ENCODE measurements at places on chromosomes 4 and X. TPM values are rescaled to one million over a fixed set of nuclear protein-coding genes. Genes with fewer than 3 reads are reported as not detected.

GRCh38 chrX:37906357-37906756 lies 59.0 kb upstream of the DYNLT3 start:
- DNase-seq: no peak

GRCh38 chr4:13176741-13177142 lies 307.4 kb downstream of the RAB28 start:
- no peak for DNase-seq

DNA sequence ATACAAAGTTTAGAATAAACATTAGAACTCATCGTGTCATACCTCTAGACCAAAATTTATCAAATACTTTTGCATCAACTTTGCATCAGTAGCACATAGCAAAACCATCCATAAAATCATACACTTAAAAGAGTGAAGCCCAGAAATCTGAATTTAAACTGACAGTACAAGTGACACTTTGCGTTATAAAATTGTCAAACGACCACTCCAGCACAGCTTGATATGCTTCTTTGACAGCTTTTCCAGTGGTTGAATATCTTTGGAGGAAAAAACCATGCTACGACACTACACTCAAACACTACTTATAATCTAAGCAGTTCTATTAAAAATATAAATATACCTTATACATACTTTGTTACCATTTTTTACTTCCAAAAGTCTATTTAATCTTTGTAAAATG lies 1644.4 kb downstream of the STIM2 start:
- DNase-seq: no peak

DNA sequence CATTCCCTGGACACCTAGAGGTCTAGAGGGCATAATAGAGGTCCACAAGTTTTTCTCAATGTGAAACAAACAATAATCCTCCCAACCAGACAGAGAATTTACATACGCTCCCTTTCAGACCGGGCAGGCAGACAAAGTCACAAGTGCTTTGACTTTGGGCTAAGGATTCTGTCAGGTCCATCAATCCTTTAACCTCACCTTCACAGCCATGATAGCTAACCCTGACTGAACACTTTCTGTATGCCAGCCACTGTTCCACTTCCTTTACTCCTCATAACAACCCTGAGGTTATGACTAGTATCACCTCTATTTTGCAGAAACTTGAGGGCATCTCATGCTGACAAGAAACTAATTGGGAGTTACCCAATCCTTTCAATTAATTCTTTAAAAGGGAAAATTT lies 118.8 kb upstream of the AFF2 start:
- no peak for DNase-seq

DNA sequence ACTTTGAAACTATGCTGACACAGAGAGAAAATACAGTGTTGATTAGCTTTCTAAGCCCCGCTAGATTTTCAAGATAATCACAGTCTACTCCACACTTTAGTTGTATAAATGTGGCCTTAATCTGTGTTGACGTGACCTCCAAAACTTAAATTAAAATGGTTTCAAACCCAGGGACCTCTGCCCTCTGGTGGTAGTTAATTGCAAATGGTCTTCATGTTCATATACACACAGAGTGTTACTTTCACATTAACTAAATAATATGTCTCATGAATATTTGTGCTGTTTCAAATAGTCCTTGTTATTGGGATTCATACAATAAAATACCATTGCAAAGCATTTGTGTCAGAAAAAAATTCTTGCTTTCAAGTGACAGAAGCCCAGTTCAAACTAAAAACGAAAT lies 64.3 kb downstream of the TASL start:
- no peak for DNase-seq

DNA sequence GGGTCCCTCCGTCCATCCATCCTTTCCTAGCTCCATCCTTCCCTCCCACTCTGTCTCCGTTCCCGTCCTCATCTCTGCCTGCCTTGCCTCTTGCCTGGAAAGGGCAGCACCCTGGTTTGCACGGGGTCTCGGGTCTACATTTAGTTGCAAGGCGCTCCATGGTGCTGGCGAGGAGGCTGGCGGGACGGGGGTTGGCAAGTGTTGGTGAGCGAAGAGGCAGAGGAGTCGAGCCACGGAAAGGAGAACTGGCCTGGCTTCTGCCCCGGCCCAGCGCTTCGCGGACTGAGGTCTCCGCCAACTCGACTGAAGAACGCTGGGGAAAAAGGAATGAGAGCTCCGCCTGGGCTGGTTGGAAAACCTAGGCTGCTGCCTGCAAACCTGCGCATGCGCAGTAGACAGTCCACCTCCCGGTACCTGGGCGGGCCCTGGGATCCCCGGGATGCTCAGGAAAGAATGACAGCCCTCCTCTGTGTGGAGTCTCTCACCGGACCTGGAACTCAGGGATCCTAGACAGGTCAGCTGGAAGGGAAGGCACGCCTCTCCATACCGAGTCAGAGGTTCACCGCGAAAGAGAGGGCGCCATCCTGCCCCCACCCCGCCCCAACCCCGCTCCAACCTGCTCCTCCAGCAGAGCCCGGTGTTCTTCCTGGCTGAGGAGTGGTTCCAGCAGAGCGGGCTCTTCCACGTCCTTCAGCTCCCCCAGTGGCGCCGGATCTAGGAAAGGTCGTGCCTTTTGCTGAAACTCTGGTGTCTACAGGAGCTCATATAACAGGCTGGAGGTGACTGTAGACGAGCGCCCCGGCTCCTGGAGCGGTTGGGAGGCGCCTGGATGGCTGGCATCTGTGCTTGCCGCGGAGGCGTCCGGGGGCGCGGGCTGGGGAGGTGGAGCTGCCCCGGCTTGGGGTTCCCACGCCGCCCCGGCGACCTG lies 6.0 kb downstream of the FRG2 start:
- DNase-seq: no peak

DNA sequence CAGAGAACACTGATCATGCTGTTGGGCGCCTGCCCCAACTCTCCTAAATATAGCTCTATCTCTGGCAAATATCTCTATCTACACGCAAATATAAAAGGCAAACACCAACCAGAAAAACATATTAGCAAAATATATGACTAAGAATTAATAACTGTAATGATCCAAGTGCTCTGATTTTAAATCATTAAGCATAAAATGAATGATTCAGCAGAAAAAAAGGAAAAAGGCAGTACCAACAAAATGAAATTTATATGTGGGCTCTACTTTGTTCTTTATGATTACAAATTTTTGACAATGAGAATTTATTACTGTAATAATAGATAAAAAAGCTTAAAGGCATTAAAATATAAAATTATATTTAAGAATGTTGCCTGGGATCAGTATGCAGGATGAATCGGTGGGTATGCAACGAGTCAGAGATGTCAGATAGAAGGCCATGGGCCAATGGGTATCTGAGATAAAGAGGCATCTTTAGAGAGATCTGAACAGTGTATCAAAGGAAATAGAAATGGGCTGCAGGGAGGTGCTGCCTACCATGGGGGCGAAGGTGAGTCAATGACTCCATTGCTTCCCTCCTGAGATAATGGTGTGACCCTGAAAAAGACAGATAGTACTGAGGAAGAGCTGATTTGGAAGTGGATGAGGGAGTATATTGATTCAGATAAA lies 234.8 kb downstream of the SCFD2 start:
- no peak for DNase-seq

GRCh38 chrX:43663173-43663572 lies 7.1 kb downstream of the MAOA start:
- DNase-seq: no peak

GRCh38 chr4:80434238-80434637 lies 98.7 kb downstream of the CFAP299 start:
- DNase-seq: no peak

DNA sequence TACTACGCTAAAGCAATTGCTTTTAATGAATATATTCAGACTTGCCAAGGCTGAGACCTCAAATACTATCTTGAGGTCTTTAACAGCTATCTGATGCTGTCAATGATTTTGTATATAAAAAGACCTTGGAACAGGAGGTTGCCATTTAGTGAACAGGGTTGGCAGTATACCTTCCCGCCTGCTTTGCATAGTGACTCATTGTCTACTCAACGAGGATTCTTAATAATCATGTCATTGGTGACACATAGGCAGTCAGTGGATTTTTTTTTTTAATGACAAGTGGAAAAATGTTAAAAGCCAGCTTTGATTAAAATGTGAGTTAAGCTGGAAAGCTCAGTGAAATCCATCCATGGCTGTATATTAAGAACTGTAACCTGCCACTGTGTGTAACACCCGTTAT lies 164.0 kb downstream of the ASMT start:
- DNase-seq: no peak

DNA sequence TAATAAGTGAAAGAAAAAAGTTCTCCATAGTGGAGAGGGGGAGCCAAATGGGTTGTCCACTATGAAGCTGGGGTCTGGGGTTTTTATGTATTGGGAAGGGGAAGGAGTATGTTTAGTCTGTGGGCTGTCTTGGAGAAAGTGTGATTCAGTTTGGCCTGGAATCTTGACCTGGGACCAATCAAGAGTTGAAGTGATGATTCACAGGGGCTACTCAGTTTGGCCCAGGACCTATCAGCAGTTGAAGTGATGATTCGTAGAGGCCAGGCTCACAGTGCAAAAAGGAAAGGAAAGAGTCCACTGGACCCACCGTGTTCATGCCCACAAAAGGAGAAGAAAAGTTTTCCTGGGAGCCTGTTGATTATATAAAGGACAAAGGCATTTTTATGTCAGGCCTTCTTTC lies 47.3 kb upstream of the RAB9B start:
- no peak for DNase-seq

GRCh38 chrX:123013141-123013540 lies 170.9 kb upstream of the GRIA3 start:
- DNase-seq: no peak

Gene GATA1
- total RNA-seq: 0.98 TPM

Gene TBC1D9
- 36.9 TPM for total RNA-seq

Gene ZNF630
- total RNA-seq: 6.0 TPM

Gene MAGEB17
- total RNA-seq: not detected

Gene PDE5A
- 29.7 TPM for total RNA-seq

Gene MTNR1A
- total RNA-seq: not detected

Gene CT55
- not detected for total RNA-seq

Gene PLXNB3
- total RNA-seq: 65.3 TPM

Gene VSIG4
- total RNA-seq: 61.5 TPM

Gene WNK3
- 6.2 TPM for total RNA-seq

Gene CXorf58
- total RNA-seq: not detected

Gene PAGE5
- not detected for total RNA-seq

Gene ATP2B3
- not detected for total RNA-seq

Gene IL1RAPL1
- 0.29 TPM for total RNA-seq
